ENCODE measurements at places on chromosomes 1 and 21. TPM values are rescaled to one million over a fixed set of nuclear protein-coding genes. Genes with fewer than 3 reads are reported as not detected.
A peak's percentile ranks its signal among the peaks of the same experiment; 100 is the strongest.

- peaks cover 43% of the 10 kb centered on the region for H3K4me1 ChIP-seq
- H3K4me3 ChIP-seq: peak overlapping the region; percentile 93
- peaks cover 23% of the 10 kb centered on the region for H3K36me3 ChIP-seq
- peaks cover 1% of the 10 kb centered on the region for H3K27me3 ChIP-seq
- DNase-seq: peak; percentile 74
These were observed 1.4 kb downstream of the NUCKS1 start for GRCh38 chr1:205748403-205749233.

- no peak overlapping the region for H3K4me3 ChIP-seq
- no peaks in the 10 kb centered on the region for H3K36me3 ChIP-seq
These were observed 261.2 kb upstream of the AJAP1 start for GRCh38 chr1:4393191-4393590.

- DNase-seq: no peak
- H3K27ac ChIP-seq: no peak overlapping the region
- H3K27me3 ChIP-seq: peaks cover 2% of the 10 kb centered on the region
- H3K36me3 ChIP-seq: no peaks in the 10 kb centered on the region
These were observed 165.5 kb upstream of the DUSP10 start for GRCh38 chr1:221907166-221907932.

- H3K27ac ChIP-seq: peak overlapping the region; percentile 97
- peaks cover 68% of the 10 kb centered on the region for H3K36me3 ChIP-seq
- H3K4me1 ChIP-seq: peaks cover 87% of the 10 kb centered on the region
- peak overlapping the region; percentile 93 for H3K4me3 ChIP-seq
- no peaks in the 10 kb centered on the region for H3K27me3 ChIP-seq
These were observed 32.1 kb upstream of the RUNX3 start for GRCh38 chr1:24961961-24962861.

GRCh38 chr1:112110031-112110430 lies 120.6 kb upstream of the KCND3 start:
- H3K4me3 ChIP-seq: no peak overlapping the region
- H3K27ac ChIP-seq: no peak overlapping the region
- no peak for DNase-seq
- H3K4me1 ChIP-seq: no peaks in the 10 kb centered on the region
- peaks cover 10% of the 10 kb centered on the region for H3K27me3 ChIP-seq

GRCh38 chr1:71561206-71561605 lies 480.4 kb upstream of the ZRANB2 start:
- no peak for DNase-seq
- no peak overlapping the region for H3K27ac ChIP-seq
- H3K36me3 ChIP-seq: no peaks in the 10 kb centered on the region
- no peaks in the 10 kb centered on the region for H3K4me1 ChIP-seq
- H3K4me3 ChIP-seq: no peak overlapping the region

DNA sequence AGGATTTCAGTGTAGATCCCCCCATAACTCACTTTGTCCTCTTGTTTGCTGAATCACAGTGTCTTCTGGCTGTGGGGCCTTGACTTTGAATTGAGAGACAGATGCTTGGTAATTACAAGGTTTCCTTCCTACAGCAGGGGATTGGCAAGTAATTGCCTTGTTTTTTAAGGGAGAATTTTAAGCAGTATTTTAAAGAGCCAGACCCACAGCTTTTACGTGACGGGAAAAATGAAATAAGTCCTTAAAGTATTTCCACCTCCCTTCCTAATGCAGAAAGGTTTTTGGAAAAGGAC lies 41.0 kb downstream of the PGBD5 start:
- no peak overlapping the region for H3K4me3 ChIP-seq
- DNase-seq: no peak
- H3K27me3 ChIP-seq: peaks cover 3% of the 10 kb centered on the region
- no peaks in the 10 kb centered on the region for H3K4me1 ChIP-seq
- no peaks in the 10 kb centered on the region for H3K36me3 ChIP-seq

DNA sequence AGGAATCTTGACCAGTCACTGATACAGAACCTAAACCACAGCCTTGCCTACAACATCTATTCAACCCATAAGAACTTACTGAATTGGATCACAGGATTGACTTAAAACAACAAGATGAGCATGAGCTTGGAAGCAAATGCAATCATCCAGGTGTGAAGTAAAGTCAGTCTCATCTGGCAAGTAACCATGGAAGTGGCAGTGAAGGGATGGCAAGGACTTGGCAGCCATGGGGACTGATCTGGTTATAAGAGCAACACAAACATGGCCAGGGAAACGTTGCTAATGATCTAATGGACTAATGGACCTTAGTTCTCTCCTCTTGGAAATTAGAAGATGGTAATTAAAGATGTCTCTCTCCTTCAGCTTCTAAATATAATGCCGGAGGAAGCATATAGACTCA lies 133.1 kb downstream of the VAV3 start:
- H3K4me1 ChIP-seq: peaks cover 14% of the 10 kb centered on the region
- H3K27ac ChIP-seq: no peak overlapping the region
- DNase-seq: no peak
- no peak overlapping the region for H3K4me3 ChIP-seq

- peaks cover 14% of the 10 kb centered on the region for H3K36me3 ChIP-seq
- no peak overlapping the region for H3K27ac ChIP-seq
- peaks cover 70% of the 10 kb centered on the region for H3K4me1 ChIP-seq
- no peak overlapping the region for H3K4me3 ChIP-seq
These were observed 56.0 kb downstream of the CD247 start for GRCh38 chr1:167462341-167462740.

DNA sequence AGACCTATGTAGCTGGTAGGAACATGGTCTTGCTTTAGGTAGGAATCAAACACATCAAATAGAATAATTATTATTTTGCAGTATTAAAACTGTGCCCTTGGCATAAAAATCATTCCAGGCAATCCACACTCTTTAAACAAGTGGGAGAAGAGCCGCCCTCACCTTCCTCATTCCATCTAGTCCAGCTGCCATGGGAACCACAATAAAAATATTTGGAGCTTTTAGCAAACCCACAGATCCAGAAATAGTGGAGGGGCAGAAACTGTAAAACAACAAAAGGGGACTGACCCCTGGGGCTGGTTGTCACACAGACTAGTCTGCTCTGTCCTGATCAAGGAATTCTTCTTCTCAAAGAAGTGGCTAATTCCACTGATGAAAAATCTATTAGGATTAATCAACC lies 61.6 kb downstream of the PTPRC start:
- peak overlapping the region; percentile 73 for H3K27ac ChIP-seq
- H3K4me3 ChIP-seq: no peak overlapping the region
- H3K36me3 ChIP-seq: peaks cover 76% of the 10 kb centered on the region
- no peaks in the 10 kb centered on the region for H3K27me3 ChIP-seq
- DNase-seq: no peak
- H3K4me1 ChIP-seq: peaks cover 81% of the 10 kb centered on the region

- peaks cover 17% of the 10 kb centered on the region for H3K36me3 ChIP-seq
- H3K27me3 ChIP-seq: no peaks in the 10 kb centered on the region
- DNase-seq: no peak
- H3K27ac ChIP-seq: no peak overlapping the region
- H3K4me3 ChIP-seq: no peak overlapping the region
These were observed 20.8 kb upstream of the ENSA start for GRCh38 chr1:150650193-150650592.

DNA sequence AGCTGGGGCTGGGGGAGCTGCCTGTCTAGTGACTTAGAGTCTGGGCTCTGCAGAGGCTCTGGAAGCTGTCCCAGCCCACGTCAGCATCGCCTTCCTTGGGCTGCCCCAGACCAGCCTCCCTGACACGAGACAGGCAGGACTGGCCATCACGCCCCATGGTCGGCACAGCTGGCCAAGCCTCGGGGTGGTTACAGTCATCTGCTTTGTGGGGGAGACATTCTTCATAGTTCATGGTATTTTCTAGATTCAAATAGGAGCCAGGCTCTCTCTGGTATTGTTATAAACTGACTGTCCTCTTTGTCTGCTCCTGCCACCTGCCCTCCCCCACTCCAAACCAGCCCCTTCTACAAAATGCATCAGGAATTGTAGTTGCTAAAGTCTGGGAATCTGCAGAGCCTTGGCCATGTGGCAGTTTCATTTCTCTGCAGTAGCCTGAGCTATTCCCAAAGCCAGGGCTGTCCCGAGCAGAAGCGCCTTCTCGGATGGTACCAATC lies 29.4 kb downstream of the OLFML2B start:
- DNase-seq: no peak
- H3K4me1 ChIP-seq: no peaks in the 10 kb centered on the region
- H3K27ac ChIP-seq: no peak overlapping the region
- no peaks in the 10 kb centered on the region for H3K36me3 ChIP-seq

- H3K27ac ChIP-seq: no peak overlapping the region
- DNase-seq: no peak
- no peaks in the 10 kb centered on the region for H3K36me3 ChIP-seq
- H3K4me1 ChIP-seq: no peaks in the 10 kb centered on the region
- no peaks in the 10 kb centered on the region for H3K27me3 ChIP-seq
- no peak overlapping the region for H3K4me3 ChIP-seq
These were observed 26.6 kb upstream of the GPR153 start for GRCh38 chr1:6287431-6287886.

GRCh38 chr1:151540982-151541377 lies 871 bp downstream of the TUFT1 start:
- peak overlapping the region; percentile 85 for H3K4me3 ChIP-seq
- H3K27me3 ChIP-seq: no peaks in the 10 kb centered on the region

DNA sequence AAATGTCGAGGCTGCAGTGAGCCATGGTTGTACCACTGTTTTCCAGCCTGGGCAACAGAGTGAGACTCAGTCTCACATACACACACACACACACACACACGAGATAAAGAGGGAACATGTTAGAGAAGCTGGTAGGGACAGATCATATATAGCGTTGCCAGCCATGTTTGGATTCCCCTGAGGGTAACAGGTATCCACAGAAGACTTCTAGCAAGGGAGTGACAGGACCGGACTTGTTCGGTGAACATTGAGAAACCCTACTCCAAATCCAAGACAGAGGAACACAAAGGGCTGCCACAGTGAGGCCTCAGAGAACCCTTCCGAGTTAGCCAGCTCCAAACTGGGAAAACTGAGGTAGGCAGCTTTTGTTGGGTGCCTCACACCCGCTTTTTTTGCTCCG lies 3.7 kb upstream of the SARS1 start:
- no peak overlapping the region for H3K4me3 ChIP-seq
- H3K27me3 ChIP-seq: no peaks in the 10 kb centered on the region
- peaks cover 7% of the 10 kb centered on the region for H3K4me1 ChIP-seq
- peaks cover 10% of the 10 kb centered on the region for H3K36me3 ChIP-seq

- peaks cover 82% of the 10 kb centered on the region for H3K27me3 ChIP-seq
- no peak overlapping the region for H3K27ac ChIP-seq
- no peak overlapping the region for H3K4me3 ChIP-seq
- DNase-seq: no peak
These were observed 3.1 kb upstream of the BARHL2 start for GRCh38 chr1:90720145-90720636.

DNA sequence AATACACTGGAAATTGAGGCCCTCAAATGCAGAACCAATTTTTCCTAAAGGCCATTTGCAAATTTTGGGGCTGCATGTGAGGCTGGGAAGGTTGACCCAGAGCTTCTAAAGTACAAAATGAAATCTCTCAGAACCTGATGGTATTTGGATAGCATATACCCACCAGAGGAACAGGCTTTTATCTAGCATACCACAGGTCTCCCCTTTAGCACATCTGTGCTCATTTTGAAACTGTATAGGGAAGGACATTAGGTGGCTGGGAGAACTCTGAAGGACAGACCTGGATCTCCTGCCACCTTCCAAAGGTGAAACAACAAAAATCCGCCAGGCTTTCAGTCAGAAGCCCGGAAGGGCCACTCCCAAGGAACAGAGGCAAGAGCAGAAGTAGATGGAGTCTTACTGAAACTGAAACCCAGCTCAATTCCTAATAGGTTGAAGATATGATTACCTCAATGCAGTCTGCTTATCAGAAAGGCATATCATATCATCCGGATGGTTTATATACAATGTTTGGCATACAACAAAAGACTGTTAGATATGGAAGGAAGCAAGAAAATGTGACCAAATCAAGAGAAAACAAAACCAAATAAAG lies 11.6 kb downstream of the CD55 start:
- H3K4me1 ChIP-seq: peaks cover 51% of the 10 kb centered on the region
- DNase-seq: no peak
- H3K27ac ChIP-seq: no peak overlapping the region
- H3K4me3 ChIP-seq: no peak overlapping the region

- no peak for DNase-seq
- no peak overlapping the region for H3K4me3 ChIP-seq
- H3K27me3 ChIP-seq: peaks cover 5% of the 10 kb centered on the region
- H3K36me3 ChIP-seq: no peaks in the 10 kb centered on the region
- H3K4me1 ChIP-seq: no peaks in the 10 kb centered on the region
These were observed 40.1 kb upstream of the ZBTB40 start for GRCh38 chr1:22411589-22411988.

- DNase-seq: no peak
- no peak overlapping the region for H3K4me3 ChIP-seq
- no peaks in the 10 kb centered on the region for H3K27me3 ChIP-seq
- peaks cover 78% of the 10 kb centered on the region for H3K4me1 ChIP-seq
- peak overlapping the region; percentile 61 for H3K27ac ChIP-seq
- peaks cover 2% of the 10 kb centered on the region for H3K36me3 ChIP-seq
These were observed 9.5 kb downstream of the IL6R start for GRCh38 chr1:154414606-154415005.

F11R gene
- 25.3 TPM for total RNA-seq

F13B gene
- total RNA-seq: not detected

SLAMF9 gene
- not detected for total RNA-seq

BGLAP gene
- 0.90 TPM for total RNA-seq

CNR2 gene
- not detected for total RNA-seq

IFNLR1 gene
- total RNA-seq: 10.0 TPM

DNAH14 gene
- not detected for total RNA-seq

GPATCH2 gene
- 7.9 TPM for total RNA-seq

KRTAP13-3 gene
- not detected for total RNA-seq

IL12RB2 gene
- 86.9 TPM for total RNA-seq

TOR1AIP2 gene
- 42.3 TPM for total RNA-seq

Data from activated CD4-positive, alpha-beta memory T cell treated with anti-CD3 and anti-CD28 coated beads for 36 hours (primary cell).